ENCODE measurements at places on chromosomes 2 and 18.

GRCh38 chr2:119134775-119135174 lies 23.8 kb downstream of the C1QL2 start:
- no peak for DNase-seq

DNA sequence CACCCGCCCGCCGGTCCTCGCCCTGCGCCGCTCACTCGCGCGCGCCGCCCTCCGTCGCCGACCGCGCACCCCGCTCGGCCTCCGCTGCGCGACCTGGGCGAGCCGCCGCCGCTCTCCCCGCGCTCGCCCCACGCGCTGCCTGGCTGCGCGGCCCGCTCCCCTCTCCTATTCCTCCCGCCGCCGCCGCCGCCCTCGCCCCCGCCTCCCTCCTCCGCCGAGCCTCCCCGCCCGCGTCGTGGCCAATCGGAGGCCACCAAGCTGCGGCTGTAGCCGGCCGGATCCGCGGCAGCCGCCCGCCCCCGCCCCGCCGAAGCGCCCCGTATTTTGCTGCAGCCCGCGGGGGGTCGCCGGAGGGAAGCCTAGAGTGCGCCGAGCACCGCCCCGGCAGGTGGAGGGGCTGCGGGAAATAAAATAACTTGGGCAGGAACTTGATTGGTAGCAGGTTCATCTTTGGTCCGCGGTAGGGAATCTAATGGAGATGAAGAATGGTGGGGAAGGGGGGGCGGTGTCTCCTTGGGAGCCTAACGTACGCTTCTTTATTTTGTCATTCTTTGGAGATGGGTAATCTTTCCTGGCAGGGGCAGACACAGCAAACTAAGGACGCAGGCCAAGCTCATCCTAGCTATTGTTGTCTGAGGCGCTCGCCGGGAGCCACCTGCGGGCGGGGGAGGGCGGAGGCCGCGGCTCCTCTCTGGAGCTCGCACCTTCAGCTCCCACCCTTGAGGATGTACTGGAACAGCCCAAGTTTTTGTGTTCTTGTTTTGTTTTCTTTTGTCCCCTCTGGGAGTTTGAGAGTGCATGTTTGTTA lies 1.1 kb upstream of the CDH2 start:
- no peak for DNase-seq

DNA sequence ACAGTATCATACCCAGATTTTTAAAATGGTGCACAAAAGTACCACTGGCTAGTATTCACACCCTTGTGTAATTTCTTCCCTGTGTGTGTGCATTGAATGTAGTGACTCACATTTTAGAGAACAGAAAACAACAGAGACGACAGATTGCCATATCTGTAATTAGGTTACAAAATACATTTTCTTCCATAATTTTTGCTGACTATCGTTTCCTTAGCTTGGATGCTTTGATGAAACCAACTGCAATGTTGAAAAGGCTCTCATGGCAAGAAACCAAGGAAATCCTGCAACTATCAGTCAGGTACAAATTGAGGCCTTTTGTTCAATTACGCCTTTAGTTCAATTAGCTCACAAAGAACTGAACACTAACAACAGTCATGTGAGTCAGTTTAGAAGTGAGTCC lies 484.4 kb downstream of the ZNF804A start:
- no peak for DNase-seq

DNA sequence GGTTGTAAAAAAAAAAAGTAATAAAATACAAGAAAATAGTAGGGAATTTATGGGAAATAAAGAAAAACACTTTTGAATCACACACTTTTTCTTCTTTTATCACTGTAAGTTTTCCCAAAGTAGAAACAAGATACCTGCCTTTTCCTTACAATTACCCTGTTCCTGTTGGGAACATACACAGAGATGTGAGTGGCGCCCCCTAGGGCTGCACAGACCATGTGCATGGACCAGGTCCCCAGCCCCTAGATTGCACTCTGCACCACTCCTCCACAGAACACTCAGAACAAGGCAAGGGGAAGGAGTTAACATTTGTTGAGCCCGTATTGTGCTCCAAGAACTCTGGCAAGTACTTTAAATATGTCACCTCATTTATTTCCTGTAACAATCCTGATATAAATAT lies 118.7 kb upstream of the NRP2 start:
- DNase-seq = no peak

DNA sequence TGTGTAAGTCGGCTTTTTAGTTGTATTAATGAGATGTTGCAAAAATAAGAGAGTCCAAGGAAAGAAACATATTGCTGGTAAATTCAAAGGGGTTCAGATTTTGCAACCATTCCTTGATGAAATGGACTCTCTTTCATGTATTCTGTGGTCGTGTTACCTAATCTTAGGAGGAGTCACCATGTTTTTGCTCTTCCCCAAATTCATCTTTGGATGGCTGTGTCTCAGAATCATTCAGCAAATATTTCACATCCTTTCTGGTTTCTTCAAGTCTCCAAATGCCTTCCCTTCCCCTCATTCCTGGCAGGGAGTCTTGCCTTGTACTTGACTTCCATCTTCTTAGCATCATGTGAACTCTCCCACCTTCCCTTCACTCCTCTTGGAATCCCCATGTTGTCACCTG lies 66.1 kb downstream of the PTPRM start:
- no peak for DNase-seq

GRCh38 chr2:168245074-168245825 lies 2.1 kb downstream of the STK39 start:
- no peak for DNase-seq

- peak; percentile 23 for DNase-seq
These were observed 233.4 kb downstream of the NAPG start for GRCh38 chr18:10759241-10759640.

- no peak for DNase-seq
These were observed 186.1 kb upstream of the STON1 start for GRCh38 chr2:48343571-48344440.

DNA sequence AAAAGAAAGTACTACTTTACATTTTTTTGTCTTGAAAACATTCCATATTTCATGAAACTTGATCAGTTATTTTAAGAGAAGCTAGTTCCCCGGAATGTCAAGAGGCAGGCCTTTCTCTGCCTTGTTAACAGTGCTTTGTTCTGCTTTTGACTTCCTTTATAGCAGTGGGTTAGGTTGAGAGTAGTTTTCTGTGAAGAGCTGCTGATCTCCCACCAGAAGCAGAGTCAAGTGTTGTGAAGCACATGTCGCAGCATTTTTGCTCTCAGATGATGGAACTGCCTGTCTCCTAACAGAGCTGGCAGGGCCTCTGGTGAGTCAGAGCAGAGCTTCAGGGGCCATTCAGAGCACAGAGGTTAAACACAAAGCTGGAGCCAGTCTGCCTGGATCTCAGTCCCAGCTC lies 871.8 kb downstream of the SLC4A3 start:
- DNase-seq = peak; percentile 17

- DNase-seq = no peak
These were observed 64.0 kb upstream of the TRIB2 start for GRCh38 chr2:12652723-12653122.

DNA sequence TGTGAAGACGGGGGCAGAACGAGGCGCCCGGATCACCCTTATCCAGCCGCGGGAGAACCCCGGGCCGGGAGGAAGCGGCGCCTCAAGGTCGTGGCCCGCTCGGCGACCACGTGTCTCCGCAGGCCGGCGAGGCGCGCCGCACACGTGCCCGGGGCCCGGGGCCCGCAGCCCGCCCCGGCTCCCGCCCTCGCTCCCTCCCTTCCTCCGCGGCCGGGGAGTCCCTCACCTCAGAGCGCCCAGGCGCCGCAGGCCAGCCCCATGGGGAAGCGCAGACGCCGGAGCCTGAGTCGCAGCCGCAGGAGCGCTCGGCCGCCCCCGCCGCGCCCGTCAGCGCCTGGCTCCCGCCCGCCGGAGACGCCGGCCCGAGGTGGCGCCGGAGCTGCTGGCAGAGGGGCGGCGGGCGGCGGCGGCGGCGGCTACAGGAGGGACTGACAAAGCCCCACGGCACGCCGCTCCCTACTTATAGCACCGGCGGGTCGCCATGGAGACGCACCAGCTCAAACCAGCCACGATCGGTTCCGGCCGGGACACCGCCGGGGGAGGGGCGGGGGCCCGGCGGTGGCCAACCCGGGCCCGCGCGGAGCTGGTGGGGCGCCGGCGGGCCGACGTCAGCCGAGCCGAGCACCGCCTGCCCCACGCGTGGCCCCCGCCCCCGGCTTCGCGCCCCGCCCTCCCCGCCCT lies at the start of gene ODC1:
ODC1 (minus strand) TSS at position 433 of the 681 bp plus-strand sequence. CDS start 3,295 bp downstream, outside the sequence.
- peak; percentile 82 for DNase-seq

DNA sequence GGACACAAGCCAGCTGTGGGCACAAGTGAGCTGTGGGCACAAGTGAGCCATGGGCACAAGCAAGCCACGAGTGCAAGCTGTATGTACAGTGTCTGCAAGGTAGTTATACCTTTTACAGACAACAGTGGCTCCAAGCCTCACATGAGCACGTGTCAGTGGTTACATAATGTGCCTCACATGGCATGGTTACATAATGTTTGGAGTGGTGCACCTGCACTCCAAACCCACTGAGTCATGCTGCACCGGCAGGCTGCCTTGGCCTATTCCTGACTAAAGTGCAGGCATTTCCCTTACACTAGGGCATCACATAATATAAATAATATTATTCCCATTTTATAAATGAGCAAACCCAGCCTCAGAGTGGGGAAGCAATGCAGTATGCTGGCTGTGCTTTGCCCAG lies 62.6 kb downstream of the MARCO start:
- DNase-seq = no peak

GRCh38 chr2:88329815-88330603 lies 122.5 kb downstream of the FOXI3 start:
- peak; percentile 59 for DNase-seq

DNA sequence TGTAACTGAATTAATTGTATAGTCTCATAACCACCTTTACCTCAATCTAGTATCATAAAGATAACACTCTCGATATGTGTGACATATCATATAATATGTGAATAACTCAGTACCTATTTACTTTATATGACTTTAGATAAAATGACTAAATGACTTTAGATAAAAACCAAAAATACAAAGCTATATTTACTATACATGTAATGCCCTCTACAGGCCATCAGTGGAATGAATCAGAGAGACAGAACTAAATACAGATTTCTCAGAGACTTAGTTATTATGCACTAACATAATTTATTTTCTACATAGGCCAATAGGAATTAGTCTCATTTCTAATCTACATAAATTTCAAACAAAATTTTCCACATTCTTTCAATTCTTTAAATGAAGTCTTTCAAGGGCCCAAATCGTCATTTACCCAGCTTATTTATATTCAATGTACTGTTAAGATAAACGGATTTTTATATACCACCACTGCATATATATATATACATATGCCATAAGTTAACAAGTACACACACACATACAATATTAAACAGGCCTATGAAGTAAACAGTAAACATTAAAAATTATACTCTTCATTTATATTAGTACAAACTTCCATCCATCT lies 219.9 kb downstream of the EXOC6B start:
- DNase-seq = no peak

- DNase-seq = no peak
These were observed 48.3 kb downstream of the COL3A1 start for GRCh38 chr2:189022492-189022891.

- no peak for DNase-seq
These were observed 79.1 kb upstream of the UBE2E3 start for GRCh38 chr2:180901331-180901730.

- no peak for DNase-seq
These were observed 5.1 kb downstream of the KIF3C start for GRCh38 chr2:25976983-25977741.

- no peak for DNase-seq
These were observed 44.1 kb downstream of the FAM171B start for GRCh38 chr2:186737732-186738508.

- no peak for DNase-seq
These were observed 253.0 kb upstream of the NCKAP5 start for GRCh38 chr2:133821107-133821760.

DNA sequence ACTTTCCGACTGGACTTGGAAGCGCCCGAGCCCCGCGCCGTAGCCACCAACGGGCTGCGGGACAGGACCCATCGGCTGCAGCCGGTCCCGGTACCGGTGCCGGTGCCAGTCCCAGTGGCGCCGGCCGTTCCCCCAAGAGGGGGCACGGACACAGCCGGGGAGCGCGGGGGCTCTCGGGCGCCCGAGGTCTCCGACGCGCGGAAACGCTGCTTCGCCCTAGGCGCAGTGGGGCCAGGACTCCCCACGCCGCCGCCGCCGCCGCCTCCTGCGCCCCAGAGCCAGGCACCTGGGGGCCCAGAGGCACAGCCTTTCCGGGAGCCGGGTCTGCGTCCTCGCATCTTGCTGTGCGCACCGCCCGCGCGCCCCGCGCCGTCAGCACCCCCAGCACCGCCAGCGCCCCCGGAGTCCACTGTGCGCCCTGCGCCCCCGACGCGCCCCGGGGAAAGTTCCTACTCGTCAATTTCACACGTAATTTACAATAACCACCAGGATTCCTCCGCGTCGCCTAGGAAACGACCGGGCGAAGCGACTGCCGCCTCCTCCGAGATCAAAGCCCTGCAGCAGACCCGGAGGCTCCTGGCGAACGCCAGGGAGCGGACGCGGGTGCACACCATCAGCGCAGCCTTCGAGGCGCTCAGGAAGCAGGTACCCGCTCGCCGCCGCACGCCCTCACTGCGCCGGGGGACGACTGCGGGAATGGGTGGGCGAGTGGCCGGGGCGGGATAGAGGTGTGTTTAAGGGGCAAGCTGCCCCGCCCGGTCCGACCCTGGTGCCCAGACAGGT lies 713 bp downstream of the ATOH8 start:
- DNase-seq = no peak

DNA sequence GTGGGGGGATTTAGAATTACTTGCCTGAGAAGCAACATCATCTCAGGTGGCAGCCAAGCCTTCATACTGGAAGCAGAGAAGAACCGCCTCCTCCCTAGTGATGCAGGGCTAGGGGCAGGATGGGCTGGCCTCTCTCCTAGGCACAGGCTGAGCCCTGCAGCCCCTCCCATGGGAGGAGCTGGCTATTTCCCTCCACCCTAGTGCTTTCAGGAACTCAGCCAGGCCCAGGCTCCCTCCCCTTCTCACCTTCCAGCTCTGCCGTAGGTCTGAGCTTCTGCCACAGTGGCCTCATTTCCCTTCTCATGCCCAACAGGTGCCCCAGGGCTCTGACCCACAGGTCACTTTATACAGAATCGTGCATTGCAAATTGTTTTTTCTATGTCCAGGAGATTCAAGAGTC lies 31.0 kb downstream of the CENPA start:
- no peak for DNase-seq

DNA sequence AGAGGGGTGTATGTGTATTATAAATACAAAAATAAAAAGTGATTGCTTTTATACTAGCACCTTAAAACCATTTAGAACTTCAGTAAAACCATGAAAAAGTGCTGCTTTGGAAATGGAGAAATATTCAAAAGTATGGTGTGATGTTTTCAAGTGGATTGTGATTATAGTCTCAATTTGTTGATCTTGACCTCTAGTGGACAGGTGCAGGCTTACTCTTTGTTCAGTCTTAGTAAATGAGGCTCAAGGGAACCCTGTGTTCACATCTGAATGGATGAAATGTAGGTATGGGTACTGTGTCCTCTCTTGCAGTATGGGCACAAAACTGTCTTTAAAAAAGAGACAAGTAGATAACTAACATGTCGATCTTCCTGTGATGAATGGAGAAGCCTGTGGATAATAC lies 145.8 kb downstream of the MCFD2 start:
- DNase-seq = no peak

DNA sequence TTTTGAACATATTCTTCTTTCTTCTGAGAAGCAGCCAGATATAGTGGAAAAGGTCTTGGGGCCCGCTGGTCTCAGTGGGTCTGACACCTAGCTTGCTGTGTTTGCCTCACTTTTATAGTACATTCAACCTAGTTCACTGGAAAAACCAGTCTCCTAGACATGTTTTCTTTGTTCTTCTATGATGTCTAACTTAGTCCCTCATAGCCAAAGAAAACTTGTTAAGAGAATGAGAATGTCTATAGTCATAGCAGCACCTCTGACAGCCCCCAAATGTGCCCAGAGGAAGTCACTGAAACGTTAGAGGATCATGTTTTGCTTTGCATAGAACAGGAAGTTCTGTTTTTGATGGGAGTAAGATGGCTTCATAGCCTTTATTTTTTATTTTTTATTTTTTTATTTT lies 40.3 kb downstream of the TNFRSF11A start:
- DNase-seq = no peak

Measured in NCI-H187 treated with DMSO at 0.1 percent for 48 hours (cell line).